ENCODE measurements at places on chromosomes 3 and 15. TPM values are rescaled to one million over a fixed set of nuclear protein-coding genes. Genes with fewer than 3 reads are reported as not detected.

GRCh38 chr3:17905996-17906395 lies 163.6 kb upstream of the TBC1D5 start:
- DNase-seq = no peak

- no peak for DNase-seq
These were observed 507.0 kb downstream of the TBL1XR1 start for GRCh38 chr3:176690083-176690869.

IL16 gene
- 2.6 TPM for polyA plus RNA-seq

DNA sequence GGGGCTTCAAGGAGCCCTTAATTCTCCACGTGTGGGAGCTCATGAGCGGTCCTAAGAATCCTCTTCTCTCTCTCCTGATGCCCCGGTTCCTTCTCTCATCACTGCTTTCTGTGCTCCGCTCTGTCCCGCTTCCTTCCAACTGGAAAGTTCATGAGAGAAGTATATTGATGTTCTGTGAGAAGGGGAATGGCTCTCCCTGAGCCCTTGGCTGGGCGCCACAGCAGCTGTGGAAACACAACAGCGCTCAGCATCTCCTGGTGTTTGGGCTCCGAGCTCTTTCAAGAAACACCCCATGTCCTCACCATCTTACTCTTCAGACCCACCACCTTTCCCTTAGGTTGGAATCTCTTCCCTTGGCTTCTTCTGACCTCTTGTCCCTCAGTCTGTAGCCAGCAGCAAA lies 161.7 kb downstream of the VGLL4 start:
- peak; percentile 83 for DNase-seq

GRCh38 chr3:58023531-58023930 lies 15.3 kb downstream of the FLNB start:
- no peak for DNase-seq

COL6A5 gene
- not detected for polyA plus RNA-seq

DNA sequence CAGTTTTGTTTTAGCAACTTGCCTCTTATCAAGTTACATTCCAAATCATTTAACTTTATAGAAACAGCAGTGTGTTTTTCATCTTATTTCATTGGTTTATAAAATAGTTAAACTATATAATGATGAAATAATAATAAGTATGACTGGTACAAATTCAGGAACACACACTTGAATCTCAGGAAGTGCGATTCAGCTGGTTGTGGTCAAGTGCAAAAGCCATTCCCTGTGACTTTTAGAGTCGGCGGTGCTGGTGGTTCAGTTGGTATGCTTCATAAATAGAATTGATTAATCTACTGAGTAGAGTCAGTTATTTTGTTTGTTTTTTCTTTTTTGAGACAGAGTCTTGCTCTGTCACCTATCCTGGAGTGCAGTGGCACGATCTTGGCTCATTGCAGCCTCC lies 22.7 kb downstream of the SACM1L start:
- no peak for DNase-seq

GRCh38 chr3:39267631-39268548 lies 11.9 kb downstream of the CX3CR1 start:
- no peak for DNase-seq

GRCh38 chr3:12967606-12968351 lies 105.5 kb downstream of the IQSEC1 start:
- DNase-seq = peak; percentile 97

GRCh38 chr3:29026959-29027358 lies 253.9 kb upstream of the RBMS3 start:
- no peak for DNase-seq

CFAP100 gene
- not detected for polyA plus RNA-seq

GRCh38 chr3:175338775-175339535 lies 479.8 kb downstream of the NAALADL2 start:
- DNase-seq = peak; percentile 39

DNA sequence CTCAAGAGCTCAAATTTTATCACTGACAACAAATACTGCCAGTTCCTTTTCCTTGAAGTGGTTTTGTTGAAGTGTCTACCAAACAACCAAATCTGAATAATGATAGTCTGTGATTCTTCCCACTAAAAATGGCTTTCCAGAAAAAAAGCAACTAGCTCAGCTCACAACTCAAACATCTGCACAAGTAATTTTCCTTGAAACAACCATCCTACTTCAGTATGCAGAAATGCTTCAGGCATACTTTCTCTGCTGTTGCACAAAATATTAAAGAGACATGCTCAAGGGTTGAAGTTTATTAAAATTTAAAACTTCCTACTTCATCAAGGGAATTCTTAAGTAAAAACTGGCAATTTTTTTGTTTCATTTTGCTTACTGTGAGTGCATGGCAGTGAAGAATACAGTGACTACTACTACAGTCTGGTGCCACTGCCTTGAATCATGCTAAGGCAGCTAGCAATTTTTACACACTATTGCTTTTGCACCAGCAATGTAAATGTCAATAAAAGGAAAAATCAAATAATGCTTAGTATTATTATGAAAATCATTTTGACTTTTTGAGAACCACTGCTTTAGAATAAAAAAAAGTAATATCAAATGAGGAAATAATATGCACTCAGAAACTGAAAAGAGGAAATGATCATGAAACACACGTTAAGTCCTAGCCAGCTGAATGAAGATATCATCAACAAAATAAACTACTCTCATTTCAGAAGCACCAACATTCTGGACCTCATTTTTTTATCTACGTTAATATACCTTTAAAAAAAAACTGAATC lies 33.6 kb downstream of the VPS13C start:
- DNase-seq = no peak

- no peak for DNase-seq
These were observed 648.9 kb upstream of the ALCAM start for GRCh38 chr3:104717828-104718196.

DNA sequence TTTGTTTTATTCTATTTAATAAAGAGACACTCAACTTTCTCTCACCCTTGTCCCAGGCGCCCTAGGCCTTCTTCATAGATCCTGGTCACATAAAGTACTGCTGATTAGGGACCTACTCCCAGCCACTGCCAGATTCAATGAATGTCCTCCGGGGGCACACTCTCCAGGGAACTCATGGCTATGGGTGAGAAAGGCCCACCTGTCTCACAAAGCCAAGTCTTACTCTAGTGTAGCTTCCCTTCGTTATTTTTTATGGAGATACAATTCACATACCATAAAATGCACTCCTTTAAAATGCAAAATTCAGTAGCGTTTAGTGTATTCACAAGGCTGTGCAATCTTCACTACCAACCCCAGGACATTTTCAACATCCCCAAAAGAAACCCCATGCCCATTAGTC lies 87.8 kb downstream of the ADCY5 start:
- no peak for DNase-seq

- DNase-seq = no peak
These were observed 63.9 kb downstream of the BOC start for GRCh38 chr3:113275258-113275556.

SLC12A1 gene
- polyA plus RNA-seq = not detected

- DNase-seq = no peak
These were observed 49.7 kb downstream of the TUSC7 start for GRCh38 chr3:116759316-116759715.

DNA sequence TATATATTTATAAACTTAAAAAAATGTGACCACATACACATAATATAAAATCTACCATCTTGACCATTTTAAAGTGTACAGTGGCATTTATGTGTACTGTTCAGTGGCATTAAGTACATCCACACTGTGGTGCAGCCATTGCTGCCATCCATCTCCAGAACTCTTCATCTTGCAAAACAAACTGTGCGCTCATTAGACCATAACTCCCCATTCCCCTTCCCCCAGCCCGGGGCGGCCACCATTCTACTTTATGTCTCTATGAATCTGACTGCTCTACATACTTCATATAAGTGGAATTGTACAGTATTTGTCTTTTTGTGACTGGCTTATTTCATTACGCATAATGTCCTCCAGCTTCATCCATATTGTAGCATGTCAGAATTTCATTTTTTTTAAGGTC lies 47.8 kb downstream of the CTXND1 start:
- DNase-seq = no peak

DNA sequence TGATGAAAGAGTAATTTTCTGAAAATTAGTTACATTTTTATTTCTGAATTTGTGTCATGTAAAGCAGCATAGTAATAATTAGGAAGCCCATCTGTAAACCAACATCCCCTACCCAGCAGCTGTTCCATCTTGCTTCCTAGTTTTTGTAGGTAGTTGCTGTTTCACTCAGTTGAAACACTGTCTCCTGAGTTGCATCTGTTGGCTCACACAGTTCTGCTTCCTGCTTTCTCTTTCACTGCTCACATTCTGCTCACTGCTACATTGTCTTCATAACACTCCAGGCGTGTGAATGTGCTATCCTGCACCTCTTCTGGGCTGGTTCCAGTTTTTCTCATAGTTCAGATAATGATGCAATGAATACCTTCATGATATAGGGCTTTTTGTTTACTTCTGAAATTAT lies 123.4 kb downstream of the EPHB1 start:
- no peak for DNase-seq

DNA sequence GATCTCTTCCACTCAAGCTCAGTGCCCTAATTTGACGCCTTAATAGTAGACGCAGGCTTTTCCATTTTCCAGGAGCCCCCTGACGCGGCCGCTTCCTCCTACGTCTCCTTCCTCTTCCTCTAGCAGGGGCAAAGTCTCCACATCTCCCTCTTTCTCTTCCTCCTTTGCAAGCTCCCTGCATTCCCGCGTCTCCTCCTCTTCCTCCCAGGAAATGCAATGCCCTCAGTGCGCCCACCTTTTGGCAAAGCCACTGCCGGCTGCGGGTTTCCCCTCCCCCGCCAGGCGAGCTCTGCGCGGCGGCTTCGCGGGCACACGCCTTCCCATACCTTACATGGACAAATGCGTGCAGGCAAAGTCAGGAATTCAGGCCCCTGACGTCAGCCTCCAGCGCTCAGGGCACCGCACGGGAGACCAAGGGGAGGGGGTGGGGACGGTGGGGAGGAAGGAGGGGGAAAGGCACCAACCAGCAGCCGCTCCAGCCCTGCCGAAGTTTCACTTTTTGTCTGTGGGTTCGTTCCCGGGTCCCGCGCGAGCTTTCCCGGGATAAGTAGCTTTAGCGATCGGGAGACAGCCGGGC lies 432 bp upstream of the LPP start:
- peak; percentile 81 for DNase-seq

PLA2G4D gene
- not detected for polyA plus RNA-seq

NAALADL2 gene
- polyA plus RNA-seq = 0.56 TPM

DNA sequence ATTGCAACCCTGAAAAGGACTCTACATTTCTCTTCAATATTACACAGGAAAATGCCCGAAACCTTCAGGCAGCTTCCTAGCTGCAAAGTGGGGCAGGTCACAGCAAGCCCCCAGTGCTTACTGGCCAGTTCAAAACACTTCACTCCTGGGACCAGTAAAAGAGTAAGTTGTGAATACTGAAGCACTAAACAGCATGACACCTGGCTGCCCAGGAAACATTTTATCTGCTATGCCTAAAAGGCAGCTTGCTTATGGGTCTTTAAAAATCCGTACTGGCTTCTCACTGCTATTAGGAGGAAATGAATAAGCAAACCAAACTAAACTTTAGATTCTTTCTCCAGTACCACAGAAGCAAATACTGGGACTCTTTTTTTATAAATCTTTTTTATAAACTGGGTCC lies 457.9 kb upstream of the ALCAM start:
- no peak for DNase-seq

GRCh38 chr3:79765911-79766310 lies 1.9 kb downstream of the ROBO1 start:
- DNase-seq = no peak

PLSCR5 gene
- not detected for polyA plus RNA-seq

MYH15 gene
- 0.01 TPM for polyA plus RNA-seq

DNA sequence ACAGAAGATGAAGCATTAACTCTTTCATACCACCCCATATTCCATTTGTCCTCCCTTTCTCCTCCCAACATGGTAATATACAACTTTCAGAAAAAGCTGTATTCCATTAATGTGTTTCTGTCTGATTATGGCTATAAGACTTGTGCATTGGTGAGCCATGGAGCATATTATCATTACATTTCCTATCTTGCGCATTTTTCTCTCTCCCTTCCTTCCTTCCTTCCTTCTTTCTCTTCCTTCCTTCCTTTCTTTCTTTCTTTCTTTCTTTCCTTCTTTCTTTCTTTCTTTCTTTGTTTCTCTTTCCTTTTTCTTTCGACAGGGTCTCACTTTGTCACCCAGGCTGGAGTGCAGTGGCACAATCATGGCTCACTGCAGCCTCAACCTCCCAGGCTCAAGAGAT lies 25.5 kb upstream of the PDE8A start:
- DNase-seq = no peak

DNA sequence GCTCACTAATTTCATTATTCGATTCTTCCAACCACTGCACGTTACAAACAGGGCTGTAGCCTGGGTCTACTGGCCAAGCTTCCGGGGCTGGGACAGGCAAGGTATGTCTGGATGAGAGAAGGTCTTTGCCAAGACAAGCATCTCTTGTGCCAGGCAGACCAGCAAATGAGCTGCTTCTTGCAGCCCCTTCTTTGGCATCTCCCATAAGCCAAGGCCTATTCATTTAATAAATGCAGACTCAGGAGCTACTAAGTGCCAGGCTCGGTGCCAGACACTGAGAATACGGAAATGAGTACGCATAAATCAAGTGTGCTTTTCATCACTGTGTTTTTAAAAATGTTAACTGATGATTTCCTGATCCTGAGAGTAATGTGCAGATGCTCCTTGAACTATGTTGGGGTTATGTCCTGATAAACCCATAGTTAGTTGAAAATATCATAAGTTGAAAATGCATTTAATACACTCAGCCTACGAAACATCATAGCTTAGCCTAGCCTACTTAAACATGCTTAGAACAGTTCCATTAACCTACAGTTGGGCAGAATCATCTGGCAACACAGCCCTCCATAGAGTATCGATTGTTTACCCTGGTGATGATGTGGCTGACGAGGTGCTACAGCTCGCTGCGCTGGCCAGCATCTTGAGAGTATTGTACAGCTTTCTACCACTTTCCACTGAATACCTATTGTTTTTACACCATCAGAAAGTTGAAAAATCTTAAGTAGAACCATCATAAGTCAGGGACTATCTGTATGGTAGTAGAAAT lies 135.0 kb upstream of the CTDSPL start:
- peak; percentile 34 for DNase-seq

DNA sequence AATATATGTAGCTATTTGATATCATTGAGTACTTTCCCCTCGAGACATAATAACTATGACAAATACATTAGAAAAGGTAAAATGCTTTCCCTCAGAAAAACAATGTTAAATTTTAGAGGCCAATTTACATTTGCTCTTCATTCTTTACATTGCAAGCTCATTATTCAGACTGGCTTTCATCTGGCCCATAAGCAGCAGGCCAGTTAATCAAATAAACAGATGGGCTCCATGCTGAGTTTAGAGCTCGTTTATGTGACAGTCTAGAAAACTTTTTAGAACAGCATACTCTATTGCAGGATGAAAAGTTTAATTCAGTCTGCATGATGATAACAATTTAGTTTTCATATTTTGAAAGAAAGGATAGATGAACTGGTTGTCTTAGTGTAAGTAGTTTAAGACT lies 150.6 kb downstream of the DUT start:
- DNase-seq = no peak

STRIT1 gene
- 856 TPM for polyA plus RNA-seq

- DNase-seq = no peak
These were observed 585.3 kb upstream of the BCHE start for GRCh38 chr3:166422556-166422955.

DNA sequence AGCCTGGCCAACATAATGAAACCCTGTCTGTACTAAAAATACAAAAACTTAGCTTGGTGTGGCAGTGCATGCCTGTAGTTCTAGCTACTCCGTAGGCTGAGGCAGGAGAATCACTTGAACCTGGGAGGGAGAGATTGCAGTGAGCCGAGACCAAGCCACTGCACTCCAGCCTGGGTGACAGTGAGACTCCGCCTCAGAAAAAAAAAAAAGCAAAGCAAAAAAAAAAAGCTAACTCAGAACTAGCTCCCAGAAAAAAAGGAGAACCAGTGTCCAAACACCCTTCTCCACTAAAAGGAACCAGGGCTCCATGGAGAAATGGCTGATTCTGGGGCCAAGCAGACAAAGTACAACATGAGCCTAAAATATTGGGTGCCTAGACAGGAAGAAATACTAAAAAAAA lies 16.7 kb upstream of the CRTC3 start:
- no peak for DNase-seq

All from psoas muscle (tissue), 8 donors.